ENCODE measurements at places on chromosomes 1 and 21.
A peak's percentile ranks its signal among the peaks of the same experiment; 100 is the strongest.

- no peak for DNase-seq
Observed at GRCh38 chr1:43947061-43947873, 517 bp downstream of the IPO13 start.

GRCh38 chr1:21775550-21775914 is 7.4 kb downstream of the USP48 start:
- DNase-seq, result no peak

- no peak for DNase-seq
Observed at GRCh38 chr21:41466024-41466820, 40.2 kb downstream of the MX1 start.

DNA sequence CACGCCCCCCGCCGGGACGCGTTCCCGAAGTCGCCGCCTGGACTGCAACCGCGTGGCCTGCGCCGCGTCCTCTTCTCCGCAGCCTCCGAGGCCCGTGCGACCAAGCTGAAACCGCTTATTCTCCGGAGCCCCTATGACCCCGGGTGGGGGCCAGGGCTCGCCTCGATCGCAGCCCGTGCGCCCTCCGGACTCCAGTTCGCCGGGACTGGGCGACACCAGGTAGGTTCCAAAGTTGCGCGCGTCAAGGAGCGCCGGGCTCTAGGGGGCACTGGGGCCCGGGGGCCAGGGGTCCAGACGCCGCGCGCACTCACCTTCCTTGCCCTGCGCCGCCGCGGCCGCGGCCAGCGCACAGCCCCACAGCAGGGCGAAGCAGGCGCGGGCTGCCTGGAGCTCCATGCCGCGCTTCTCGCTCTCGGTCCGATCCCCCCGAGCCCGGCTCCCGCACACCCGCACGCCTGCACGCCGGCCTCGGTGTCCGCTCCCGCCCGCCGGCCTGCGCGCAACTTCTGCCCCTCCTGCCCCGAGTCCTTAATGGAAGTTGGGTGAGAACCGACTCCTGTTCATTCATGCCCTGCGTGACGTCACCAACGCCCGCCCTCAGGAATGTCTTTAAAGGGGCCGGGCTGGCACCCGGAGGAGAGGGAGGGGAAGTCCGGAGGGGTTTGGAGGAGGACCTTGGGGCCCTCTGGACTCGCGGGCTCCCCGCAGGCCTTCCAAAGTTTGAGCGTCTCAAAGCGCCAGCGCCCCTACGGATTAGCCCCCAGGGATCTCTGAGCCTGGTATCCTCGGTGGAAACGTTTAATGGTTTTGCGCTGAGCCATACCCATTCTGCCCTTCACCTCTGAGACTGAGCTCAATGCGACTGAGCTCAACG is at the start of gene EPHA2:
Gene EPHA2 (minus strand): TSS at position 533 of the 874 bp plus-strand sequence. CDS start 137 bp downstream, at position 396.
- peak; percentile 78 for DNase-seq

GRCh38 chr1:61581251-61581650 is 143.7 kb downstream of the TM2D1 start:
- DNase-seq, result no peak

- no peak for DNase-seq
Observed at GRCh38 chr21:14961502-14961901, 103.3 kb downstream of the NRIP1 start.

DNA sequence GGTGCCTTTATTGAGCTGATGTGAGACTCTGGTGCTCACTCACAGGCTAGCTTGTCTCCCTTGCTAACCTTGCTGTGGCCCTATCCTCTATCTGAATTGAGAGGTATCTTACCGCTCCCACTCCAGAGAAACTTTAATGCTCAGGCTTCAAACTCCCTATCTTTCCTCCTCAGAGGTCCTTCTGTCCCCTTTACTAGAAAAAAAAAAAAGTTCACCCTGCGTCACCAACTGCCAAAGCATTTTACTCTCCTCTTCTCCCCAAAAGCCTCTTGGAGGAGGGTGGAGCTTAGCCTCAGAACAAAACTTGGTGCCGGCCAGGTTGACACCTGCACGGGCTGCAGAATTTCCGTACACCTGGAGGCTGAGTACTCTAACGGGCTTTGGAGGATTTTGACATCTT is 55.1 kb downstream of the ATP2B4 start:
- DNase-seq, result no peak

GRCh38 chr21:23017989-23018388 is 2019.8 kb downstream of the NCAM2 start:
- DNase-seq, result no peak

GRCh38 chr1:88327391-88328267 is 356.4 kb upstream of the PKN2 start:
- peak; percentile 77 for DNase-seq

- no peak for DNase-seq
Observed at GRCh38 chr1:207334337-207334736, 12.9 kb downstream of the CD55 start.

DNA sequence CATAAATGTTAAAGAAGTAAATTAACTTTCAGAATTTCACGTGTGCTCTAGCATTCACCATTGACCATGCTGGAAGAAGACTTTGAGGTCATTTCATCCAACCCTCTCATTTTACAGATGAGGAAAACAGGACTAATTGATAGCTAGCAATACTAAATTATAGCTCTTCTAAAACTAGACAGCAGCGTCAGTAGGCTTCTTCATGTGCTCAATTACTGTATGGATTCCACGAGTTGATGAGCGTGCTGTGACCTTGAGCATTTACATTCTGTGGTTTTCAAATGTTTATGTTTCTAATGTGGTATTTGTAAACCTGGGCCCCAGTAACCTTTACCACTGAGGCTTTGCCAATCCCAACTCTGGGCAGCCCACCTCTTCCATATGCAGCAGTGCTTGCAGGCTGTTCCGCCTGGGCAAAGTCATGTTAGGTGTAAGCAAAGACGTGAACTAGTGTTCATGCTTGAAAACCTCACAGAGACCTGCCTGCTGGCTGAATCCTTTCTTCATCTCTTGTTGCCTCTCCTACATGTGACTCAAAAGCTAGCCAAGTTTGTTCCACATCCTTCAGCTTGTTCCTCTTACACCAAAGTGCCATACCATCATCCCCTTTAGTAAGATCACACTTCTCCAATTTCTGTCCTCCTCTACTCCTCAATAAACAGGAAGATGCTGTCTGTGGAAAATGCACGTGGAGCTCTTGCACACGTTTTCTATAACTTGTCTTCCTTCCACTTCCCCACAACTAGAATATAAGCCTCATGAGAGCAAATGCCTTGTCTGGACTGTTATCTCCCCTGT is 17.2 kb downstream of the KCNJ15 start:
- peak; percentile 57 for DNase-seq

DNA sequence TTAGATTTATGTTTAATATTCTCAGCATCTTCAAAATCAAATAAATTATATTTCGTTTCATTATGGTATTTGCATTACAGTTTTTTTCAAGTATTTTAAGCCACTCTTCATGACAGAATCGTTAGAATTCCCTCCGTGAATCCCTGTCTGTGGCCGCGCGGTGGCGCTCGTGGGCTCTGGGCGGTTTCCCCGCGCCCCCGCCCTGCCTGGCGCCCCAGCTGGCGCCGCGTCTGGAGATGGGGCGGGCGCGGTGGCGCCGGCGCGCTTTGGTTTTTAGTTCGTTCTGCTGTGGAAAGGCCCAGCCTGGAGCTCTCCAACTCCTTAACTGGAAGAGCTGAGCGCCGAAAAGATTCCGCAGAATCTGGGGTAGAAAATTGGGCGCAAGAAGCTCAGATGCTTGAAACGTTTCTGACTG is 25.7 kb downstream of the PRMT2 start:
- no peak for DNase-seq

All from H4 (cell line).